Nephron progenitor cell (in vitro differentiated cells): ENCODE measurements at places on chromosomes 4 and X.

GRCh38 chr4:36290641-36291040 is 9.2 kb downstream of the DTHD1 start:
- no peak for DNase-seq

DNA sequence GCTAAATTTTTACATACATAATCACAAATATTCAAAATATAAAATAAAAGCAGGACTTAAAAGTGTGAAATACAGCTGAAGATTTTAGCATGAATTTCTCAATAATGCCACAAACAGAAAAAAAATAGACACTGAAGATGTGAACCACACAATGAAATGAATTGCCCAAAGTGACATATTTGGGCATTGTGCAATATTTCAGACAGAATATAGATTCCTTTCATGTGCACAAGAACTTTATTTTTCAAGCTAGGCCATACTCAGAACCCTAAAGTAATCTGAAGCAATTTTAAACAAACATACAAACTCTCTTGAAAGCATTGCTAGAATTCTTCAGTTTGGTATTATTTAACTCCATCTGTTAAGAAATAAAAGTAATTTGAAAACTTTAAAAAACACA is 764.1 kb downstream of the STIM2 start:
- no peak for DNase-seq

GRCh38 chr4:34198966-34199365 is 2045.3 kb downstream of the ARAP2 start:
- no peak for DNase-seq

DNA sequence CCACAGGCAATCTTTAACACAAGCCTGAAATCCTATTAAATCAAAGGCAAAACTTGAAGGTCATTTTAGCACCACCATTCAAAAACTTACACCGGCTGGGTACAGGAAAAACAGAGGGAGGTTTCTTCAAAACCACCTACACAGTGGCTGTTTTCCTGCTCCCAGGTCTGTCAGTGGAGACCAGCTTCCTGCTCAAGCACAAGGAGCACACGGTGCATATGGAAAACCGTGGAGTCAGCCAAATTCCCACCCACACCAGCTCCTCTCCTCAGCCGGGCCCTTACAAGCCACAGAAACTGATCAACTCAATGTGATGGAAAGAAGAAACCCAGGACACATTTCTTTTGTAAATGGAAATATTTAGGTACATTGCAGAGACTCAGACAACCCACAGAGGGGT is 14.3 kb upstream of the FAM241A start:
- no peak for DNase-seq

- DNase-seq: no peak
Observed at GRCh38 chr4:184417802-184418511, 56.4 kb downstream of the IRF2 start.

DNA sequence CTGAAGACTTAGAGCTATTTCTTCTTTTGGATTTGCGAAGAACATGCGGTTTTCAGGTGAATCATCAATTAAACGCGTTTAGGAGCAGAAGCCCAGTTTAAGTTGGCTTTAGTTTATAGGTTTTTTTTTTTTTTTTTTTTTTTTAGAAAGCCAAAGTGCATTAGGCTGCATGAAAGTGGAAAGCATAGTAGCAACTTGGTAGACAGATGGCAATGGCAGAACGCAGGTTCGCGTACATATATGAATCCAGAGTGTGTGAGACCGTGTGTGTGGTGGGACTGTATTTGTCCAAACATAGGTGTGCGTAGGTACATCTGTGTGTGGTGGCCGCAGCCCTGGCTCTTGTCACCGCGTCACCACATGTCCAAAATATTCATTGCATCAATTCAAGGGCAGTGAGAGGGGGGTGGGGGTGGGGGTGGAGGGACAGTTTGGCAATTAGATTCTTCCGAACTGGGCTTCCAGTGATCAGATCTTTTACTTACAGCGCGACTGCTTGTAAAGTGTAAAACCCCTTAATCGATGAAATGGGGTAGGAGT is 901 bp downstream of the JADE1 start:
- DNase-seq: peak; percentile 21

DNA sequence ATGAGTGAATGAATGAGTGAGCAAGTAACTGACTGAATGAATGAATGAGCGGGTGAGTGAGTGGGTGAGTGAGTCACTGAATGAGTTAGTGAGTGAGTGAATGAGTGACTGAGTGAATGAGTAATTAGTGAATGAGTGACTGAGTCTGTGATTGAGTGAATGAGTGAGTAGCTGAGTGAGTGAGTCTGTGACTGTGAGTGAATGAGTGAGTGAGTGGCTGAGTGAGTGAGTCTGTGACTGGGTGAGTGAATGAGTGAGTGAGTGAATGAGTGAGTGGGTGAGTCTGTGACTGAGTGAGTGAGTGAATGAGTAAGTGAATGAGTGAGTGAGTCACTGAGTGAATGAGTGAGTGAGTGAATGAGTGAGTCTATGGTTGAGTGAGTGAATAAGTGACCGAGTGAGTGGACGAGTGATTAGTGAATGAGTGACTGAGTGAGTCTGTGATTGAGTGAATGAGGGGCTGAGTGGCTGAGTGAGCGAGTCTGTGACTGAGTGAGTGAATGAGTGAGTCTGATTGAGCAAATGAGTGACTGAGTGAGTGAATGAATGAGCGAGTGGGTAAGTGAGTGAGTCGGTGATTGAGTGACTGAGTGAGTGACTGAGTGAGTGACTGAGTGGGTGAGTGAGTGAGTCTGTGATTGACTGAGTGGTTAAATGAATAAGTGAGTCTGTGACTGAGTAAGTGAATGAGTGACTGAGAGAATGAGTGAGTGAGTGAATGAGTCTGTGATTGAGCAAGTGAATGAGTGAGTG is 223.0 kb upstream of the PSAPL1 start:
- DNase-seq: no peak

DNA sequence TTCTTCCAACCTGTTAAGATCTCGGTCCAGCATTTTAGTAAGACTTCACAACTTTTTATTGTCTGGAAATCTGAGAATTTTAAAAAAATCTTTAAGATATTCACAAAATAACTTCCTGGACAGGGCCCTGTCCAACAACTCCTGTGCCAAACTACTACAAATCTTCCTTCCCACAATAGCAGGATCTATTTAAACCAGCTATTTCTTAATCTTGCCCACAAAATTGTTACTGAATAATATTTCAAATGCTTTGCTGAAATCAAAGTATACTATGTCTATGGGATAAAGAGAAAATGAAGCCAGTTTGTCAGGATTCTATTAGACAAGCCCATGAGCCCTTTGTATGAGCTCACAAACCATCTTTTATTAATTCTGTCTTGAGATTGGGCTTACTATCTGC is 104.1 kb upstream of the DDIT4L start:
- DNase-seq: no peak

- DNase-seq: no peak
Observed at GRCh38 chr4:120771907-120772306, 150.6 kb downstream of the PRDM5 start.

DNA sequence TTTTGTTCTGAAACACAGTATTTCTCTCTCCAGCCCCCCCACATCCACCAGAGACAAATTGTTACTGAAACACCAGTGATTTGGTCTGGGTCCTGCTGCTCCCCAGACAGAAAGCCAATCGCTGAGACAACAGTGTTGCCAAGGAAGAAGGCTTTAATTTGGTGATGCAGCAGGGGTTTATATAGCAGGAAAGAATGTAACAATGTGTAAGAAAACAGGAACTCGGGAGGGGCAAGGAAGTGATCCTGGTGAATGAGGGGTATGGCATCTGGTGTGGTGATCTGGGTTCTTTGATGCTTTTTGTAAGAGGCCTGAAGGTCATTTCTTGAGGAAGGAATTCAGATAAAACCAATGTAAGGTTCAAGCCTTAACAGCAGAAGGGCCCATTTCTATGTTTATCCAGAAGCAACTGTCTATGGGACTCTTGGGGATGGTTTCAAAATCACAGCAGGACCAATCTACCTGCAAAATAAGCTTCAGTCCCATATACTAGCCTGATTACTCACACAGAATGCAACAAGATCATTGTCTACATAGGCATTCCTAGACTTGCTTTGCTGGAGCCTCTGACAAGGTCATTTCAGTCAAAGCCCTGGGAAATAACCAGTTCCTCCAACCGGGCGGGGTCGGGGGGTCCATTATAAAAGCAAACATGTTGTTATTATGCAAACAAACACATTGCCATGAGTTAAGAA is 445.2 kb upstream of the ZFP42 start:
- no peak for DNase-seq

DNA sequence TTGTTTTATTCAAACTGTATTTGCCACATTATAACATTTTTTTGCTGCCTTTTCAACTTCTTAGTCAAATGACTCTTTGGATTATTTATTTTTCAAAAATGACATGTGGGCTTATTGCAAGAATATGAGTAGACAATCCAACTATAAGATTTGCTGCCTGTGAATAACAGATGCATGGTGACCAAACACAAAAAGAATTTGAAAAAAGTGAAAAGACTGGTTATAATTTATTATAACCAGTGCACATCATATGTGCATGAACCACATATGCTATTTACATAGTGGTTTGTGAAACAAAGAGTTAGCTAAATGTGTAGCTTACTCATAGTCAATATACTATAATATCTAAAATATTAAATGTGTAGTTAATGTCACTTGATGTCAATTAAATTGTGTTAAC is 2086.8 kb downstream of the ARAP2 start:
- DNase-seq: no peak

- no peak for DNase-seq
Observed at GRCh38 chrX:38514016-38514854, 47.1 kb upstream of the TSPAN7 start.

GRCh38 chr4:186428481-186428880 is 126.9 kb downstream of the MTNR1A start:
- DNase-seq: no peak

- no peak for DNase-seq
Observed at GRCh38 chr4:177349191-177349590, 39.5 kb downstream of the NEIL3 start.

- no peak for DNase-seq
Observed at GRCh38 chr4:104393655-104394324, 100.9 kb downstream of the CXXC4 start.

- no peak for DNase-seq
Observed at GRCh38 chr4:138775489-138775888, 240.1 kb upstream of the NOCT start.

GRCh38 chr4:189206953-189207352 is 733.7 kb upstream of the FRG1 start:
- no peak for DNase-seq

- DNase-seq: peak; percentile 58
Observed at GRCh38 chr4:114659386-114660008, 60.9 kb downstream of the UGT8 start.

- peak; percentile 24 for DNase-seq
Observed at GRCh38 chr4:73019462-73020047, 50.0 kb downstream of the COX18 start.

DNA sequence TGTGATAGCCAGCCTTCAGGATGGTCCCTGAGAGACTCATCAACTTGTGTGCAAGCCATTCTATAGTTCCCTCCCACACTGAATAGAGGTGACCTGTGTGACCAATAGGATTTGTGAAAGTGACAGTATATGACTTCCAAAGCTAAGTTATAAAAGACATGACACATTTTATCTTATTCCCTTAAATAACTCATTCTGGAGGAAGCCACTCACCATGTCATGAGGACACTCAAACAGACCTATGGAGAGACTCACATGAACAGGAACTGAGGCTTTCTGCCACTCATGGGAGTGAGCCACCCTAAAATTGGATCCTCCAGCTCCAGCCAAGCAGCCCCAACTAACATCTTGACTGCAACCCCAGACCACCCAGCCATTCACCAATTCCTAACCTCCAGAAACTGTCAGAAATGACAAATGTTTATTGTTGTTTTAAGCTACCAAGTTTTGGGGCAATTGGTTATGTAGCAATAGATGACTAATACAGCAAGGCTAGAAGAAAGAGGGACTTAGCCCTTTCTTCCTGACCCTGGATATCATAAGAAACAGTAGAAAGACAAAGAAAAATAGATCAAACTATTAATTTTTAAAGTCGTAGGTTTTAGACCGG is 9.0 kb upstream of the CHIC2 start:
- no peak for DNase-seq

GRCh38 chrX:40663880-40664630 is 16.7 kb upstream of the CXorf38 start:
- peak; percentile 8 for DNase-seq

- no peak for DNase-seq
Observed at GRCh38 chr4:122882857-122883735, 39.3 kb downstream of the NUDT6 start.

DNA sequence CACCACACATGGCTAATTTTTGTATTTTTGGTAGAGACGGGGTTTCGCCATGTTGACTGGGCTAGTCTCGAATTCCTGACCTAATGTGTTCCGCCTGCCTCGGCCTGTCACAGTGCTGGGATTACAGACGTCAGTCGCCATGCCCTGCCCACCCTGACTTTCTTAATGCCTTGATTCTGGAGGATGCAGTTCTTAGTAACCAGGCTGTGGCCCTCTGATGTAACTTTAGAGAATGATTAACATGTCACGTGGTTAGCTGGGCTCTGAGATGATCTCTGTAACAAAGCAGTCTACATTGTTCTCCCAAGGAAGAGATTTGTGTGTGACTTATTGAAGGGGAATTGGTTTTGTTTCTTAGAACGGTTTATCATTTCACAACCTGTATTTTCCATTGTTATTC is 30.6 kb downstream of the ANK2 start:
- DNase-seq: no peak

GRCh38 chr4:44493924-44494323 is 45.3 kb upstream of the KCTD8 start:
- DNase-seq: peak; percentile 12

- DNase-seq: peak; percentile 36
Observed at GRCh38 chr4:54318904-54319303, 89.8 kb downstream of the PDGFRA start.

DNA sequence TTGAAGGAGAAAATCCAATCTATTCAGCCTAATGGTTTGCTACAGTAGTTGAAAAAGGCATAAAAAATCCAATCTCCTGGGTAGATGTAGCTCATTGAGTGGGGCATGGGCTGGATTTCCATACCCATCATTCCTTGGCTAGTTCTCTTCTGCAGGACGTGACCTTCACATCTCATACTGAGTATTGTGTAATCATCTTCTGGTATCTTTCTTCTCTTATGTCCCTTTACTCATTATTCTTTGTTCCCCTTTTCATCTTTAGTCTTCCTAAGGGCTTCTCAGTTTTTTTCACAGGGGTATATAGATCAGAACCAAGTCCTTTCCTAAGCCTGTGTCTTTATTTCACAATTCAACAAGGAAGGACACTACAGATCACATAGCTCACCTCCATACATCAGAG is 727.6 kb upstream of the MAGEB2 start:
- no peak for DNase-seq
